Stimulated activated CD8-positive, alpha-beta memory T cell treated with anti-CD3 and anti-CD28 coated beads, Interleukin-7, amount 100 ng/mL, for 1 hour (primary cell): ENCODE measurements at places on chromosomes 6 and 20.

GRCh38 chr6:145948328-145948727, 15.8 kb downstream of the SHPRH start:
- no peak for DNase-seq

GRCh38 chr6:53023323-53023722, 28.2 kb upstream of the GSTA4 start:
- no peak for DNase-seq

- DNase-seq = no peak
These were observed 233.1 kb upstream of the ZNF217 start for GRCh38 chr20:53826597-53827291.

DNA sequence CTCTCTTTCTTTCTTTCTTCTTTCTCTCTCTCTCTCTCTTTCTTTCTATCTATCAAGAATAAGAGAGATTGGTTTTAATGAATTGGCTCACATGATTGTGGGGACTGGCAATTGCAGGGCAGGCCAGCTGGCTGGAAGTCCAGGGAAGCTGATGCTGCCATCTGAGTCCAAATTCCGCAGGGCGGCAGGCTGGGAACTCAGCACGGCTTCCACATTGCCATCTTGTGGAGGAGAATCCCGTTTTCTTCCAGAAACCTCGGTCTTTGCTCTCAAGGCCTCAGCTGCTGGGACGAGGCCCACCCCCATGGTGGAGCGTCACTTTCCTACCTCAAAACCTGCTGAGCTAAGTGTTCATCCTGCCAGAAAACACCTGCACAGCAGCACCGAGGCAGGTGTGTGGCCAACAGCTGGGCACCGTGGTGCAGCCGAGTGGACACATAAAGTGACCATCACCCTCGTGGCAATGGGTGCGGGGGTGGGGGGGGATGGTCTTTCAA, 58.8 kb upstream of the SLCO4A1 start:
- no peak for DNase-seq

- DNase-seq = no peak
These were observed 63.1 kb downstream of the COL12A1 start for GRCh38 chr6:75142721-75143120.

DNA sequence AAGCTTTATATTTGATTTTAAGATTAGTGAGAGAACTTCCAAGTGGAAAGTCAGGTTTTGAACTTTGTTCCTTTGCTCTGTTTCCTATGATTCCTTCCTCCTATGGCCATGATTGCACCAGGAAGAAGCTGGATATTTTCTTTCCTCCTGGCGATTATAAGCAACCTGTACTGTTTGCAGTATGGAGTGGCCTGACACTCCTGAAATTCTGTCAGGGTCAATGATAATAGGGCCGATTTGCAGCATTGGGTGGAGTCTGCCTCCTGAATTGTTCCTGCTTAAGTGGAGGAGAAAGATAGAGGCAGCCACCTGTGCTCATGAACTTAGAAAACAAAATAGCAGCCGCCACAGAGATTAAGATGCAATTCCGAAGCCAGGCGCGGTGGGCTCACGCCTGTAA, 9.8 kb upstream of the FAM217A start:
- DNase-seq = no peak

GRCh38 chr20:18377896-18378481, 88.8 kb downstream of the DZANK1 start:
- no peak for DNase-seq

DNA sequence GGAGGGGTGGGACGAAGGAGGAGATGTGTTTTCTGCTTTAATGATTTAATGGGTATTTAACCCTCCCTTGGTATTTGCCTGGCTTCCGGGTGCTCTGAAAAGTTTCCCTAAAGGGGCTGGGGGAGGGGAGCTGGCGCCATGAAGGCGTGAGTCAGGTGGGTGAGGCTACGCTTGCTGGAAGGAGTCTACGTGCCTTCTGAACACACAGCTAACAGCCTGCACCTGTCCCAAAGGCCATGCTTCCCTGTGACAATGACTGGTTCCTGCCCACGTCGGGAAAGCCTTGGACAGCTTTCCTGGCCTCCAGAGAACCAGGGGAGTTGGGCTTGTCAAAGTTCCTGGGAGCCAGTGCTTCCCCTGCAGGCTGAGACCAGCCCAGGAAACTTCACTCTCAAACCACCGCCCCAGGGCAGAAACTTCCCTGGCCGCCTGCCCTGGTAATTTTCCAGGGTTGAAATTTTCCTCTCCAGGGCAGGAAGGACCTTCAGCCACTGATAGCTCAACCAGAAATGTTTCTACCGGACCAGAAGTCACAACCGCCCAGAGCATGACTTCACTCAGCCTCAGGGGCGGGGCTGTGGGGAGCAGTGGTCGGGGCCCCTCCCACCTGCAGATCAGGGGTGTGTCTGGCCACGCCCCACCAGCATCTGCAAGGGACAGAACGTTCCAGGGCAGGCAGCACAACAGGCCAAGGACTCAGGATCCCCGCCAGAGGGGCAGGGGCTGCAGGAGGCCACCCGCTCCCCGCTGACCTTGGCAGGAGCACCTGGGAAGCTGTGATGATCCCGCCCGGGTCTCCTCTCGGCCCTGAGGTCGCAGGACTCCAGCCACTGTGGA, 18.6 kb upstream of the SLCO4A1 start:
- peak; percentile 66 for DNase-seq

- DNase-seq = no peak
These were observed 379.6 kb upstream of the TSHZ2 start for GRCh38 chr20:52592567-52592966.

DNA sequence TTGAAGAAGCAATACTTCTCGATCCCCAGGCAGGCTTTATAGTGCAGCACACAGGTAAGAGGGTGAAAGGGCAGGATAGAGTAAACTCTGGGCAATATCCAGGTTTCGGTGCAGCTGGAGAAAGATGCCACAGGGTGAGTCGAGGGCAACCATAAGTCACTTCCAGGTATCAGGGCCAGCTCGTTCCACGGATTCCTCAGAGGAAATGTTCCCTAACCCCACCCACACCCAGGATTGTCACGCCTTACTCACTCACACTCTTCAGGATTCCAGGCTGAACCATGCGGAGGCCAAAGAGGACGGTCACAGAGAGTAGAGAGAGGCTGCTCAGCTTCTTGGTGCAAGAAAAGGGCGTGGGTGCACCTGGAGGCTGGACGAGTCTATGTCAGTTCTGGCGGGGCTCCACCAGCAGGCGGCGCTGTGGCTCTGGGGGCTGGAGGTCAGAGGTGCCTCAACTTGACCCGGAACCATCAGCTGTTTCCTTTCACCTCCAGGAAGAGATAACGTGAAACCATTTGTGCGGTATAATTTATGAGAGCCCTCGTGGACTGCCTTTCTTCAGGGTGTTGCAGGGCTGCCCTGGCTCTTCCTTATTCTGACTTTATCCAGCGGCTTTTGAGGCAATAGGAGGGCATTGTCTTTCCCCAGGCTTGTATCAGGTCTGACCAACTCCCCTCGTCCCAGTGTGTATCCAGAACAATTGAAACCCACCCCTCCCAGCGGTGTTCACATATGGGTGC, 14.5 kb upstream of the WFDC12 start:
- no peak for DNase-seq

- no peak for DNase-seq
These were observed 12.2 kb upstream of the C6orf58 start for GRCh38 chr6:127564761-127565160.

GRCh38 chr20:17758010-17758409, 58.2 kb downstream of the BANF2 start:
- no peak for DNase-seq

DNA sequence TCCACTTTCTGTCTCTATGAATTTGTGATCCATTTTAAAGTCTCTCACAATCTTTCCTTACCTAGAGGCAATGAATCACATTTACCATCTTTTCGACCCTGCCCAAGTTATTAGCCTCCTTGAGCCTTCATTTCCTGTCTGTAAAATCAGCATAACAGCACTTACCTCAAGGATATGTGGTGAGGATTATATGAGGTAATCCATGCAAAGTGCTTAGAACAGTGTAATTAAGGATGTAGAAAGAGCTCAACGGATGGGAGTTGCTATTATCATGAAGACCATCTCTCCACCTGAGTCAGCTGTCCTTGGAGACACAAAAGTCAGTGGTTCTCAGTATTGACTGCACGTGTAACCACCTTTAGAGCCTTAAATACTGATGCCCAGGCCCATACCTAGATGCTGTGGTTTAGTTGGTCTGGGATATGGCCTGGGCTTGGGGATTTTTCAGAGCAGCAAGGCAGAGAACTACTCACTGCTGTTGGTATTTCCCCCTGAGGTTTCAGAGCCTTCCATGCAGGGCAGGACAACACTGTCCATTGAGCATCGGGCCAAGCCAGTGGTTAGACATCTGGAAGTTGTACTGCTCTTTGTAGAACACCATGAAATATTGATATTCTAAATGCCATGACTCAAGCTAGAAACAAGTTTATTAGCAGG, 55.8 kb downstream of the LYRM2 start:
- DNase-seq = no peak

DNA sequence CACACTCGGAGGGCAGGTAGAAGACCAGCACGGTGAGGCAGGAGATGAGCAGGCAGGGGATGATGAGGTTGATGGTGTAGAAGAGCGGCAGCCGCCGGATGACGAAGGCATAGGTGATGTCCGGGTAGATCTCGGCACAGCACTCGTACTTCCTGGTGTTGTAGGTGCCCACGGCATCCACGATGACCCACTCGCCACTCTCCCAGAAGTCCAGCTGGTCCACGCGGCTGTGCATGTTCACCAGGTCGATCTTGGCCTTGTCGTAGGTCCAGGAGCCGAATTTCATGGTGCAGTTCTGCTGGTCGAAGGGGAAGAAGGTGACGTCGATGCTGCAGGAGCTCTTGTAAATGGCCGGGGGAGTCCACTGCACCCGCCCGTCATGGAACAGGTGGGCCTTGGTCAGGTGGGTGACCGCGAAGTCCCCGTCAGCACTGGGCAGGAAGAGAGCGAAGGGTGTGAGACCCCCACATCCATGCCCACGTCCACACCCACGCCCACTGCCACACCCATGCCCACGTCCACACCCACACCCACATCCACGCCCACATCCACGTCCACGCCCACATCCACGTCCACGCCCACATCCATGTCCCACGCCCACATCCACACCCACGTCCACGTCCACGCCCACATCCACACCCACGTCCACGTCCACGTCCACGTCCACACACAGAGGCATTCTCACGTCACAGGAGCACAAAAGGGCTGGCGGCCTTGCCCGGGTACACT, 10.4 kb downstream of the CHRNA4 start:
- DNase-seq = no peak

- DNase-seq = no peak
These were observed 809 bp downstream of the SRPK1 start for GRCh38 chr6:35919827-35920751.

GRCh38 chr6:124233221-124233620, 429.6 kb downstream of the NKAIN2 start:
- no peak for DNase-seq

GRCh38 chr6:146410851-146411595, 132.6 kb upstream of the RAB32 start:
- no peak for DNase-seq

GRCh38 chr6:43192911-43193310, 10.9 kb downstream of the CUL9 start:
- DNase-seq = no peak
